ENCODE measurements at places on chromosomes 5 and 9.

GRCh38 chr5:59021837-59022514, 439.1 kb downstream of the RAB3C start:
- DNase-seq = no peak

DNA sequence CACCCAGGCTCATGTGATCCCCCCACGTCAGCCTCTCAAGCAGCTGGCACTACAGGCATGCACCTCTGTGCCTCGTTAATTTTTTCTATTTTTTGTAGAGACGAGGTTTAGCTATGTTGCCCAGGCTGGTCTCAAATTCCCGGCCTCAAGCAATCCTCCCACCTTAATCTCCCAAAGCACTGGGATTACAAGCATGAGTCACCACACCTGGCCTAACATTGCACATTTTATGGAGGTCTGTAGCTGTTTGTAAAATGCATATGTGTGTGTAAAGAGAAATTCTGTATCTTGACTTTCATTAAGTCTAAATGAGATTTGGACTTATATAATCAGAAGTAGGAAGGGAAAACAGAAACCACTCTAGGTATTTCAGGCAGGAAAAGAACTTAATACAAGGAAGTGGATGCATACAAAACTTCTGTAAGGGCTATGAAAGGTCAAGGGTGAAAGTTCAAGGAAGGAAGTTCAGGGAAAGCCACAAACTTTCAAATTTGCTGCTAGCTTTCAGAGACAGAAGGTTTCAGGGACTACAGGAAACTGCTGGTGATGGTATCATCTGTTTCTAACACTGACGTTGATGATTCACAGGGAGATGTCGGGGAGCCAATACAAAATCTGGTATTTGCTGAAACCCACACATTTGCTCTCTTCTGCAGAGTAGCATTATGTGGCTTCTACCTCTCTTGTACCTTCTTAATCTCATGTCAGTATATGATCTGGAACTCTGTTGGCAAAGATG, 209.4 kb downstream of the PIK3R1 start:
- no peak for DNase-seq

- DNase-seq = no peak
Measured at GRCh38 chr5:3535414-3536211, 60.0 kb upstream of the IRX1 start.

DNA sequence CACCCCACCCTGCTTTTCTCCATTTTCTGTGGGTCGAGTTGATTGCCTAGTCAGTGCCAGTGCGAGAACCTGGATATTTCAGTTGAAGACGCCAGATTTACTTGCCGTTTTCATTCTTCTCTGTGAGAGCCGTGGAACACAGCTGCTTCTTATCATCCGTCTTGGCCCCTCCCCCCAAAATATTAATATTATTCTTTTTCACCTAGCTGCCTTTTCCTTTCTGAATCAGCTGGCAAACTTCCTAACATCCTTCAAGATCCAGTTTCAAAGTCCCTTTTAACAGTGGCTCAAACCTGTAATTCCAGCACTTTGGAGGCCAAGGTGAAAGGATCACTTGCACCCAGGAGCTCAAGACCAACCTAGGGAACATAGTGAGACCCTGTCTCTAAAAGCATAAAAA, 117.1 kb upstream of the RASA1 start:
- no peak for DNase-seq

All from kidney capillary endothelial cell (primary cell).